ENCODE measurements at places on chromosomes 7 and 10.

DNA sequence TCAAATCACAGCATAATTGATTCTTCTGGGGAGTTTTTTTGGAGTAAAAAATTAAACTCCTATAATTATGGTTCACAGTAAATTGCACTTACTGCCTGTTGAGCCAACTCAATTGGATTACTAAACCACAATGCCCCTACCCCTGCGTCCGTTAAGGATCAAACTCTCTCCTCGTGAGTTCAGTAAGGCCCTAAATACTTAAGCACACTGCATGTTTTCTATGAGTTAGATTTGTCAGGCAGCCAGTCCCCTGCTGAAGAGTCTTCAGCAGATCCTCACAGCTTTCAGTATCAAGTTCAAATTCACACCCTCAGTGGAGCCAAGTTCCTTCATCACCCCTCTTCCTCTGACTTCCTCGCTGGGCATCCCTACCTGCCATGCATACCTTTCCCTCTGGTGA is 275.0 kb upstream of the BMPER start:
- DNase-seq = no peak

DNA sequence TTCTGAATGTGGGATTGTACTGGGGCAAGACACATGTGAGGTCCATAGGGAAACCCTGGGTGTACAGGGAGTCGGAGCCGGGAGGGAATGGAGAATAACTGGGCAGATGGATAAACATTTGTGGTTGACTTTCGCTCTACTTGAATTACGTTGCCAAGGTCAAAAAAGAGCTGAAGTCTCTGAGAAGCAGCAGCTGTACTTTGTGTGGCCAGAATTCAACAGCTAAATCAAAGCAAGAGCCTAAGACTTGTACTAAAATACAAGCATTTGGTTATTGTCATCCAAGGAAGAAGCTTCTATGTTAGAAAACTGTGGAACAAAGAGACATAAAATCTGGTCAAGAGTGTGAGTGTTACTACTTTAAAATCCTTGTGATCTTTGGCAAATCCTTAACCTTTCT is 457.2 kb downstream of the ARL4A start:
- DNase-seq = peak; percentile 96

GRCh38 chr7:18087026-18087686 is 59.5 kb upstream of the PRPS1L1 start:
- peak; percentile 25 for DNase-seq

- no peak for DNase-seq
These were observed 83.9 kb downstream of the OSBPL3 start for GRCh38 chr7:24896031-24896501.

GRCh38 chr7:65925040-65925439 is 52.2 kb downstream of the VKORC1L1 start:
- no peak for DNase-seq

- DNase-seq = peak; percentile 96
These were observed at the start of gene IFIT1 for GRCh38 chr10:89391907-89392756. Gene IFIT1, plus strand, starts transcription at chr10:89392623. Its CDS starts 90 bp downstream, at chr10:89392713.

GRCh38 chr7:114298011-114298410 is 116.6 kb upstream of the FOXP2 start:
- no peak for DNase-seq

DNA sequence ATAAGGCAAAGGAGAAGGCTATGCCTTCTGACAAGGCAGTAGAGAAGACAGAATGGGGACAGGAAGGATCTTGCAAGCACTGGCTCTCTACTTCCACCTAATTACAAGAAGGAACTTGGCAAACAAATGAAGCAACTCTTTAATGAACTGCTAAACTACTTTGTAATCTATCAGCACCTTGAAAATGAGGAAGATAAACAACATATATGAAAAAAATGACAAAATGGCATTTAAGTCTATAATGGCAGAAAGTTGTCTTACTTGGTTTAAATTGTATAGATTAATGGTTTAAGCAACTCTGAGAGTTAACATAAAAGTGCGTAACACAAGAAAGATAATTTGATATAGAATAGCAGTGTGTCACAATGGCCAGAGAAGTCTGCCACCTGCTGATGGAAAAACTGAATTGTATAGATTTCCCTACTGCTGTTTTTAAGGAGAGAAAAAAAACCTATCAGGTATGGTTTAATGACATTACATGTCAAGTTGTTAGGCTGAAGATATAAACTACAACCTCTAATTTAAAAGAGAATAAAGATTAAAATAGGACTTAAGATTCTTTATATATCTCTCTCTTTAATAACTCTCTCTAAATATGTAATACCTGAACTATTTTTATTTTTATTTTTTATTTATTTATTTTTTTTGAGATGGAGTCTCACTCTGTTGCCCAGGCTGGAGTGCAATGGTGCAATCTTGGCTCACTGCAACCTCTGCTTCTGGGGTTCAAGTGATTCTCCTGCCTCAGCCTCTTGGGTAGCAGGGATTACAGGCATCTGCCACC is 11.8 kb downstream of the NT5C3A start:
- DNase-seq = peak; percentile 41

GRCh38 chr7:134636008-134636449 is 10.6 kb upstream of the BPGM start:
- DNase-seq = no peak

DNA sequence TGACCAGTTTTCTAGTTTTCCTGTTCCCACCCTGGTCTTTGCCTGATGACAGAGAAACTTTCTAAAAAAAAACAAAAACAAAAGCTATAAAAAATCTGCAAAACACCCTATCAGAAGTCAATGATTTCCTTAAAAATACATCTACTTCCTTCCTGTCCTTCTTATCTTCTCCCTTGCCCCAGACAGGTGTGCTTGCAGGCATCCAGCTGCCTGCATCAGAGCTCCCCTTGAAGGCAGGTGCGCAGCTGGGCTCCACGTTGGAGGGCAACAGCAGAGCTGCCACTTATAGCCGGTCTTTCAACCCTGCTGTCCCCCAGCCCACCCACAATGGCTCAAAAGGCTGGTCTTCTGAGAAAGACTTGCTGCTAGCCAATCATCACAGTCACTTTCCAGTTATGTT is 29.8 kb downstream of the UBE2D4 start:
- DNase-seq = no peak

- no peak for DNase-seq
These were observed 425.8 kb upstream of the AUTS2 start for GRCh38 chr7:69172357-69173077.

GRCh38 chr10:34813626-34814222 is 1.4 kb downstream of the PARD3 start:
- DNase-seq = peak; percentile 30

DNA sequence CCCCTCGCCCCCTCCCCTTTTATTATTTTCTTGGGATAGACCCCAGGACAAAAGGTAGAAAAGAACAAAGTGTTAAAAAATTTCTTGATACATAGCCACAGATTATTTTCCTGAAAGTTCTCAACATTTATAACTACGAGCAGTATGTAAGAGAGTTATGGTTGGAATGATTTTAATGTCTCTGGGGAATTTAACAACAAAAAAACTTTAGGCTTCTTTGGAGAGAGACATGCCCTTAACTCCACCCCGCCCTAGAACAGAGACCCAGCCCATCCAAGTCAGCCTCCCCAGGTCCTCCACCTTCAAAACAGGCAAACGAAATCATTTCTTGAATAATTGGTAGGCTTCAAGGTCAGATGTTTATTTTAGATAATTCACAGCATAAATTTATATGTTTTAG is 97.1 kb downstream of the TCF7L2 start:
- DNase-seq = no peak

GRCh38 chr10:71187600-71187999 is 24.8 kb upstream of the UNC5B start:
- DNase-seq = peak; percentile 80

GRCh38 chr10:14536241-14537213 is 205.8 kb upstream of the FRMD4A start:
- peak; percentile 45 for DNase-seq

DNA sequence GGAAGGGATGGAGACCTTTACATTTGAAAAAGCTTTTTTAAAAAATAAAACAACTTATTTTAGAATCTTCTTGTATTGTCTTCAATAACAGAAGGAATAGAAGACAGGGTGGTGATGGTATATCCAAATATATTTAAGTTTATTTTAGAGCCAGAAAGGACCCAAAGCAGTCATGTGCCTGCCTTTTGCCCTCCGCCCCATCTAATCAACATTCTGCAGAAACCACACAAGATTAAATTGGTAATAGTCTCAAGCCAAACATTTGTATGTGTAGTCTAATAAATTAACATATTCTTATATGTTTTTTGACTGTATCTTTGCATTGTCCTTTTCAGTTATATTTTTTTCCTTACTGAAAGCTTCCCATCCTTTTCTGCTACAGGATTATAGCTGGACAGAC is 16.5 kb upstream of the NUP42 start:
- DNase-seq = no peak

- DNase-seq = no peak
These were observed 30.0 kb downstream of the PAX2 start for GRCh38 chr10:100775386-100775785.
